ENCODE measurements at places on chromosomes 11 and 22. TPM values are rescaled to one million over a fixed set of nuclear protein-coding genes. Genes with fewer than 3 reads are reported as not detected.
A peak's percentile ranks its signal among the peaks of the same experiment; 100 is the strongest.

KCNJ5 gene
- not detected for total RNA-seq

GRCh38 chr11:81573367-81573766 lies 1160.3 kb downstream of the FAM181B start:
- no peak for DNase-seq

DNA sequence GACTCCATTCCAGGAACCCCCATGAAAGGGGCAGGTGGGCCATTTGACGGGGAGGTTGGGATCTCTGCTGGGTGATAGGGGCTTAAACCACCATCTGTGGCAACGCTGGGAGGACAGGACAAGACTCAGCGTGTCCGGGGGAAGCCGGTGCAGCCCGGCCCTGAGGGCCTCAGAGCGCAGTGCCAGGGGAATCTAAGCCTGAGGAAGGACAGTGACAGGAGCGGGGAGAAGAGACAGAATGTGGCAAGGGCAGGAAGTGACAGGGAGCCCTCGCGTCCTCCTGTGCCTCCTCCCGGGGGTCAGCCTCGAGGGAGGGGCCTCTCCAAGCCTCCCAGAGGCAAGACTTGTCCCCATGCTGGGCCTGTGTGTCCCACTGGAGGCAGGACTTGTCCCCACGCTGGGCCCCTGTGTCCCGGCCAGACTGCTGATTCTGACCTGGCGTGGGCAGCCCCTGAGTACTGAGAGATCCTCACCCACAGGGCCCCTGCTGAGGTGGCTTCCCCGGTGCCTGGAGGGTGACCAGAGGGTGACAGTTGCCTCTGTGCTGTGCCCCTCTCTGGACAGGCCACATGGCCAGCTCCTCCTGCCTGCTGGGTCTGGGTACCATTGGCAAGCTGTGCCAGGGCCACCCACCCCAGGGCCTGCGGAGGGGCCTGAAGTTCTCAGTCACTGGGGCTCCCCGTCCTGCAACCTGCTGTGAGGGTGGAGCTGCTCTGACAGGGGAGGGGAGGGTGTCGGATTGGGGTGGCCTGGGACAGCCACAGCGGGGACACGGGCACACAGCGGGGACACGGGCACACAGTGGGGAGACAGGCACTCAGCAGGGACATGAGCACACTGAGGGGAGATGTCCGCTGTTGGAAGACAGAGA lies 676.2 kb downstream of the BRD1 start:
- no peak for DNase-seq

- peak; percentile 67 for DNase-seq
Observed at GRCh38 chr22:28009272-28009827, 90.3 kb upstream of the PITPNB start.

DNA sequence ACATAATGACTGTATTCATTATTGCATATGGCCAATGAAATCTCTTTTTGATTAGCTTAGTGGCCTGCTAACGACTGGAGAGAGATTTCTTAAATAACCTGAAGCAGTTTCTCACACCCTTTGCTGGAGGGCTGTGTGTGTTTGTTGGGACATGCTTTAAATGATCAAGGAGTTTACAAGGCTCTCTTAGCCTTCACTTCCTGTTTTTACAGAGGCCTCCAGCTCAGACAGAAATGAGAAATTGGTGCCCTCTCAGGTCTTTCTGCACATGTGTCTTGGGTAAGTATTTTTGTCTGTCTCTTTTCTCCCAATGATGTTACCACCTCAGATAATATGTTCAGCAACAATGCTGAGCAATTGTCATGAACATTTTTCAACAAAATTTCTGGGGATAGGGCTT lies 884.4 kb upstream of the CNTN5 start:
- no peak for DNase-seq
